Endodermal cell (in vitro differentiated cells): ENCODE measurements at places on chromosomes 7 and 10.

- no peak for DNase-seq
Observed at GRCh38 chr10:118584181-118584954, 11.1 kb downstream of the PRLHR start.

GRCh38 chr7:80026766-80027165, 107.9 kb upstream of the GNAI1 start:
- no peak for DNase-seq

GRCh38 chr10:69348816-69349541, 67.7 kb downstream of the TACR2 start:
- DNase-seq: no peak

- DNase-seq: peak; percentile 31
Observed at GRCh38 chr10:70786799-70787415, 1.7 kb upstream of the TBATA start.

GRCh38 chr7:77866786-77867536, 68.4 kb downstream of the PHTF2 start:
- no peak for DNase-seq

GRCh38 chr7:157612009-157612663, 275.3 kb downstream of the DNAJB6 start:
- no peak for DNase-seq

DNA sequence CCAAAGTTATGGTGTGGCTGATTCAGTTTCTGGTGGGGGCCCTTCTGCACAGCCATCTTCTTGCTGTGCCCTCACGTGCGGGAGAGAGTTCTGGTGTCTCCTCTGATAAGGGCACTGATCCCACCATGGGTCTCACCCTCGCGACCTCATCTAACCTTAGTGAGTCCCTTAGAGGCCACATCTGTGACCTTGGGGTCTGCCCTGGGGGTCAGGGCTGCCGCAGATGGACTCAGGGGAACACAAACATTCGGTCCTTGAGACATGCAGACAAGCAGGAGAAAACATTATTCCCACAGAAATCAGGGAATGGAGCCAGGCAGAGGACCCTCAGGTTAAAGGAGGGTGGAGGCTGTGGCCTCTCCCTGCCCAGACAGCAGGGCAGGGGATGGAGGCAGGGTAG, 177.9 kb downstream of the DNAJB6 start:
- no peak for DNase-seq

- no peak for DNase-seq
Observed at GRCh38 chr7:26681819-26682418, 182.5 kb downstream of the SKAP2 start.

GRCh38 chr7:17580141-17580540, 281.7 kb downstream of the AHR start:
- DNase-seq: no peak

GRCh38 chr10:89575031-89575430, 39.6 kb upstream of the SLC16A12 start:
- no peak for DNase-seq

- DNase-seq: no peak
Observed at GRCh38 chr7:130102588-130102987, 32.3 kb downstream of the KLHDC10 start.

- DNase-seq: no peak
Observed at GRCh38 chr10:118729641-118730258, 25.0 kb downstream of the CACUL1 start.

DNA sequence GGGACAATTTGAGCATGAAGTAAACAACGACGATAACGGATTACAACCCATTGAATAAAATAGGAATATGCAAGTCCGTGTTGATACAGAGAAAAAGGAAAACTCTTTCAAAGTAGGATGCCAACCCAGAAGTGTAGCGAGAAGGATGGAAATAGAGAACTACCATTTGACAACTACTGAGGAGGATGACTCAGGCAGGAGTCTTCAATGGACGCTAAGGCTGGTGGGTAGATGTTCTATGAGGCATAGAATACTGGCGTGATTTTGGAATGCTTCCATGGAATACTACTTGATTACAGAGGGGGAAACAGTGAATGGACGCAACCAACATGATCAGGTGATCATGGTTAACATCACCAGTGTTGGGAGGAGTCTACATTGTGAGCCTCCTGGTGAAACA, 828 bp upstream of the CFAP70 start:
- no peak for DNase-seq

- no peak for DNase-seq
Observed at GRCh38 chr10:129659508-129660268, 192.6 kb downstream of the MGMT start.

GRCh38 chr7:27132978-27133377, 2.4 kb upstream of the HOXA4 start:
- no peak for DNase-seq

- no peak for DNase-seq
Observed at GRCh38 chr10:124409696-124410095, 9.0 kb downstream of the OAT start.

- peak; percentile 28 for DNase-seq
Observed at GRCh38 chr10:131820626-131821025, 80.2 kb upstream of the PPP2R2D start.

DNA sequence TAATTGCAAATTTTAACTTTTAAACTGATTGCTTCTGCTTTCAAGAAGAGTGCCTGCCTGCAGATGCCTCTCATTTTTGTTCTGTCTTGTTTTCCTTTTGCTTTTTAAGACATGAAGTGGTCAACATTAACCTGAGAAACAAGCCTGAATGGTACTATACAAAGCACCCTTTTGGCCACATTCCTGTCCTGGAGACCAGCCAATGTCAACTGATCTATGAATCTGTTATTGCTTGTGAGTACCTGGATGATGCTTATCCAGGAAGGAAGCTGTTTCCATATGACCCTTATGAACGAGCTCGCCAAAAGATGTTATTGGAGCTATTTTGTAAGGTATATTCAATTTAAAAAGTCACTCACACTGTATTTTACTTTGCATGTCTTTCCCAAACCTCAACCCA, 8.8 kb downstream of the GSTO2 start:
- DNase-seq: no peak

DNA sequence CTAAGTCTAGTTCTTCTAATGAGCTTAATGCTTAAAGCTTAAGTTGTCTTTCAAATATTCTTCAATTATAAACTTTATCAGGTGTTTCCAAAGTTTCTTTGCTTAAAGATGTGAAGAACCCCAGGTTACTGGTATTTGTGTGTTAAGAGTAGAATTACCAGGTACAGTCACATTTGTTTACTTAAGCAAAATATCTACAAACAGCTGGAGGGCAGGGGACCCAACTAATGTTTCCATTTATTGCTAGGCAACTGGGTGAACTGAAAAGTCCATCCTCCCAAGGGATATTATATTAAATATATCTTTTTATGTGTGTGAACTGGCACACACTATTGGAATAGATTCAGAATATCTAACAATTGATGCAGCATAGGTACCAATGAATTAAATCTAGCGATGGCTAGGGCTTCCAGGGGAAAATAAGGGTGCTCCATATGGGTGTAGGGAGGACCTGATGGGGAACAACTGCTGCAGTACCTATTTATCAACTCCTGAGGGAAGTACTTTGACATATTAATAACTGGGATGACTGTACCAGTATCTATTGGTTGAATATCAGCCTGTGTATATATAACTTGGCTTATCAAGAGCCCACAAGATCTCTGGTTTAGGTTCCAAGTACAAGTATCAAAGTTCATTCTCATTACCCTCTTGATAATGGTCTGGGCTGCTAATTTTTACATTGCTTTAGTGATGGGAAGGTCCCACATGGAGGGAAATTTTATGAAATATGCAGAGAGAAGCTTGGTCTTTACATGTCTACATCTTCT, 10.3 kb upstream of the AGR3 start:
- no peak for DNase-seq

- no peak for DNase-seq
Observed at GRCh38 chr7:2882111-2882510, 38.0 kb upstream of the GNA12 start.

DNA sequence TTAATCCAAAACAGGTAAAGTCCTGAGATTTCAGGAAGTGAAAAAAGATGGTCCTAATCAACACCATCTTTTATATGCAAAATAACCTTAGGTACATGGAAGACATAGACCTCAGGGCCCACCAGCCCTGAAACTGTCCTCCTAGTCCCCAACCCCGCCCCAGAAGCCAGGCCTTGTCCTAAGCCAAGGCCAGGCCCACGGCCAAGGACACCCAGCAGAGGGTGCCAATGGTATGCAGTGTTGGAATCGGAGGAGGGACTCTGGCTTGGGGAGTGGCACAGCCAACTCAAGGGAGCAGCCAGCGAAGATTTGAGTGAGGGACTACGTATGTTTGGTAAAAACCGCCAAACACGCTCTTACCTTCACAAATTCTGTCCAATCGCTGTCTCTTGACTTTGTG, 96.7 kb downstream of the ZRANB1 start:
- DNase-seq: peak; percentile 87

DNA sequence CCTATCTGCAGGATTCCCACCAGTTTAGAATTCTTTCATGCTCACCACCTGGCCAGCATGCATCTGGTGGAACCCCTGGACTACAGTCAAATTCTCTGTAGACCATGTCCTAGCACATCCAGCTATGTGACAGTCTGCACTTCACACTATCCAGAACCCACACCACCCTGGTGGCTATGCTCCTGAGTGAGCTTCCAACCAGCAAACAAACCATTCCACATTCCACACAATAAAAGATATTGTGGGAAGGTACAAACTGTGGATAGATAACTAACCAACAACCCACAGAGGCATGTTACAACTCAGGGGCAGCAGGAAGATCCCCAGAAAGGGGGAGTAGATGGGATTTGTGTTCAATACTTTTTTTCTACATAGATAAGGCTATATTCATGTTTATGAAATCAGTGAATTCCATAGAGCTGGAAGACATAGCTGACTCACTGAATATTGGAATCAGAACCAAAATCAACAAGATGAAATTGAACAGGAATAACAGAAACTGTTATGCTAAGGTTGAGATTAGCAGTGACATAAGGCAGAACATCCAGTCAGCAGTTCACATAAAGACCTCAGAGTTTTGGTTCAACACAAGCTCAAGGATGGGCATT, 72.5 kb downstream of the LRRC17 start:
- DNase-seq: no peak

GRCh38 chr10:59991661-59992060, 85.3 kb upstream of the CCDC6 start:
- DNase-seq: no peak

DNA sequence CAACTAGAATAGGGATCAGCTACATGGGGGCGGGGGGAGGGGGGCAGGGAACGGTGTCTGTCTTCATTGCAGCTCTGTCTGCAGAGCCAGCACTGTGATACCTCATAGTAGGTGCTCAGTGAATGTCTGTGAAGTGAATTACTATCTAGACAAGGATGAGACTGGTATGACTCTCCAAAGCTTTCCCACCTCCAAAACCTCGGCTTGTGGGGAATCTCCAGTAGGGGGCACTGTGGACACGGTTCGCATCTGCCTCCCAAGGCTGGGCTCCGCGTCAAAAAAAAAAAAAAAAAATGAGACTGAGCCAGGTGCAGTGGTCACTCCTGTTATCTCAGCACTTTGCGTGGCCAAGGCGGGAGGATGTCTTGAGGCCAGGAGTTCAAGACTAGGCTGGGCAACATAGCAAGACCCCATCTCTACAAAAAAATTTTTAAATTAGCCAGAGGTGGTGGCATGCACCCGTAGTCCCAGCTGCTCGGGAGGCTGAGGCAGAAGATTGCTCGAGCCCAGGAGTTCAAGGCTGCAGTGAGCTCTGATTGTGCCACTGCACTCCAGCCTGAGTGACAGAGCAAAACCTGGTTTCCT, 9.6 kb downstream of the TRIM56 start:
- DNase-seq: peak; percentile 92

DNA sequence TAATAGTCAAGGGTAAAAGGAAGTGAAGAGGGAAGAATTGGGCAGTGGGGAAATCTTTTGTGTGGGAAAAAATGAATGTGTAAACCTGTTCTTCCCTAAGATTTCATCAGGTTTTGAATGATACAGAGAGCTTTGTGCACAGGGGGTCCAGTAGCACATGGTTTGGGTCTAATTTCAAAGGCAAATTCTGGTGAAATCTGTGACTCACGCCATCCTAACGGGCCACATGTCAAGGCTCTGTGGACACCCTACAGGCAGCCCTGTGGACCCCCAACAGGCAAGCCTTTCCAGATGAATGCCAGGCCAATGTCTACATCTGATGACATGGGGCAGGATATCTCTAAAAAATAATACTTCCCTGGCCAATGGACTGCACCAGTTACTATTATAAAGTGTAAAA, 309.8 kb downstream of the PARD3 start:
- peak; percentile 55 for DNase-seq

DNA sequence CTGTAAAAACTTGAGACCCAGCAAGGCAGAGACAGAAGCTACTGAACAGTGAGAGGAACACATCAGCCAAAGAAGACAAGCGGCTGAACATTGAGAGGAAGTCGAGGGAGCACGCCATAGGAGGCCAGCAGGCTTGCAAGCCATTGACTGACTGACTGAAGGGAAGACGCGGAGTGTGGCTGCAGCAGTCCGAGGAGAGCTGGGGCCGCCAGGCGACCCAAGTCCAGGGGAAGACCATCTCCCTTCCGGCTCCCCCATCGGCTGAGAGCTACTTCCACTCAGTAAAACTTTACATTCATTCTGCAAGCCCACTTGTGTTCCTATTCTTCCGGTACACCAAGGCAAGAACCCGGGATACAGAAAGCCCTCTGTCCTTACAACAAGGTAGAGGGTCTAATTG, 167.3 kb upstream of the MBL2 start:
- no peak for DNase-seq
